GM12878 (cell line): ENCODE measurements at places on chromosomes 7 and 10. TPM values are rescaled to one million over a fixed set of nuclear protein-coding genes. Genes with fewer than 3 reads are reported as not detected.

GRCh38 chr10:114073395-114074186 is 29.9 kb downstream of the ADRB1 start:
- DNase-seq = no peak

COL17A1 gene
- polyA plus RNA-seq = not detected in 2 replicates

- DNase-seq = no peak
These were observed 39.7 kb upstream of the ZMYND11 start for GRCh38 chr10:95356-96115.

DNA sequence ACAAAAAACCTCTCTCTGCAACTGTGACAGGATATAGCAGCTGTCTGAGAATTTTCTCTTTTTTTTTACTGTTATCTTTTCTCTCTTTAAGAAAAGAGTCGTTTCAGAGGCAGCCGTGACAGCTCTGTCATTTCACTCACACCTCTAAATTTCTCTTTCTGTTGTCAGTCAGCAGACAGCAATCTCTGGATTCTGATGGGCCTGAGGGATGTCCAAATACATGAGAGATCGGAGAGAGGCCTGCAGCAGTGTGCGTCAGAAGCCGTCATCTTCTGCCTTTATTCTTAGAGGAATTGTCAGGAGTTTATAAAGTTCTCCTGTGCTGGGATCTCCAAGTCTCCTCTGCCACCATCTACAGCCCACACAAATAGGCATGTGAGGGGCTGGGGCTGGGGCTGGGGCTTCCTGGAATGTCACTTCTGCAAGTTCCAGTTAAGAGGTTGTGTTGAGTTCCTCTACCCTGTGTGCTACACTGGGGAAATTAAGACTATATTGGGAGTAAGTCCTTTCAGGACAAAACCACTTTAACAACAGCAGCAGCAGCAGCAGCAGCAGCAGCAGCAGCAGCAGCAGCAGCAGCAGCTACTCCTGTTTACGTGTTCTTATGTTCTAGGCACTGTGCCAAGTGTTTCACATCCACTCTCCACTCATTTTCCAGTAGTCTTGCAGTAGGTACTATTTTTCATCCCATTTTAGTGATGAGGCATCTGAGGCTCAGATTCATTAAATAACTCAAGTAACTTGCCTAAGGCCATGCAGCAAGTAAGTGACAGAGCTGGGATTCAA is 541.3 kb downstream of the LRMDA start:
- no peak for DNase-seq

PAPOLB gene
- not detected in 2 replicates for polyA plus RNA-seq

DNA sequence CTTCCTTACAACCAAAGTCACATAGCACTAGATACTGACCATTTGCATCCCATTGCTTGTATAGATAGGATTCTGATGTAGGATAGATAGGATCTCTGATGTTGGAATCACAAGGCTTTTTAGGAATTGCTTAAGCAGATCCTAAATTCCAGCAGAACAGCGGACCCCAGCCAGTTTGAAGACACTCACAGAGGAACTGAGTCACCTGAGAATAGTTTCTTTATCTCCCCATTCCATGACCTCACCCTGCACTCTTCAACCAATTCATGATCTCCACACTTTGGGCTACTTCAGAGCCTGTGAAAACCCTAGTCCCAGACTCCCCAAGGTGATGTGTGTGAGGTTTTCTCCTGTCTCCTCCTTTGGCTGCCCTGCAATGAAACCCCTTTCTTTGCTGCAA is 179.4 kb downstream of the CNTNAP2 start:
- DNase-seq = no peak

DNA sequence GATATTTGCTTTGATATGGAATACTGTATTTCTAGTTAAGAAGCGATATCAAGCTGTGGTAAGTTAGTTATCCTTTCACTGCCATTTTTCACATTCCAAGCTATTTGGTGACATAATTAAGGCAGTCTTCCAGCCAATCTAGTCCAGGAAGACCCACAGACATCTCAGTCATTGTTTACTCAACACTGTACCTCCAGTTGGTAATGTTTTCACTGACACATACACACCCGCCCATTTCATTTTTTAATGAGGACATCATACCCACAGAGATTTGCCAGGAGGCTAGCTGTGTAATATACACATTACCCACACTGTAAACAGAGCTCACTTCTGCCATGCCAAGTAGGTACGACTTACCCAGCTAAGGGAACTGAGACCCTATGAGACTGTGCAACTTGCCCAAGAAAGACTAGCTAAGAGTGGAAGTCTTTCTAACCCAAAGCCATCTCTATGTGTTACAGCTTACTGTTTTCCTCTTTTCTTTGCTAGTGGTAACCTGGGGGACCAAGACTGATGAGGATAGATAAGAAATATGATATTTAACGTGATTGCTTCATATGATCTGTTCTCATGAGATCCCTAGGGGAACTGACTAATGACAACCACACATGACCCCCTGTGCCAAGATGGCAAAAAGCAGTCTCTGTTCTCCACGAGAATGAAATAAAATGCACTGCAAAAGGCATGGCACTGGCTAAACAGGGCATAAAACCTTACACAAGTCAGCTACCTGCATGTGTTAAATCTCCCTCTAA is 179.0 kb downstream of the DGKI start:
- no peak for DNase-seq

CCDC172 gene
- not detected in 2 replicates for polyA plus RNA-seq
